ENCODE measurements at places on chromosomes 6 and 20. TPM values are rescaled to one million over a fixed set of nuclear protein-coding genes. Genes with fewer than 3 reads are reported as not detected.

HCRTR2 gene
- not detected for total RNA-seq

TXLNB gene
- 137 TPM for total RNA-seq

SIRPD gene
- not detected for total RNA-seq

DNA sequence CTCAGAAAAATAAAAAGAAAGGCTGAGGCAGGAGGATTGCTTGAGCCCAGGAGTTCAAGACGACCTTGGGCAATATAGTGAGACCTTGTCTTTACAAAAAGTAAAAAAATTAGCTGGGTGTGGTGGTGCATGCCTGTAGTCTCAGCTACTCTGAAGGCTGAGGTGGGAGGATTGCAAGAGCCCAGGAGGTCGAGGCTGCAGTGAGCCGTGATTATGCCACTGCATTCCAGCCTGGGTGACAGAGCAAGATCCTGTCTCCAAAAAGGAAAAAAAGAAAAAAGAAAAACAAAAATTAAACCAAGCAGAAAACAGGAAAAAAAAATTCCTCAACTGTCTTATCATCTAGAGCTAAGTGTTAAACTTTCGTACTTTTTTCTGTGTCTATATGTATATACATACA, 12.4 kb upstream of the SRSF3 start:
- no peaks in the 10 kb centered on the region for H3K27me3 ChIP-seq
- no peak for DNase-seq
- H3K27ac ChIP-seq = no peak overlapping the region
- H3K4me3 ChIP-seq = no peak overlapping the region

- H3K36me3 ChIP-seq = no peaks in the 10 kb centered on the region
- H3K27me3 ChIP-seq = no peaks in the 10 kb centered on the region
- no peak overlapping the region for H3K27ac ChIP-seq
- H3K4me3 ChIP-seq = no peak overlapping the region
These were observed 10.6 kb upstream of the KIF13A start for GRCh38 chr6:17998003-17998402.
